ENCODE measurements at places on chromosomes 7 and 10.

DNA sequence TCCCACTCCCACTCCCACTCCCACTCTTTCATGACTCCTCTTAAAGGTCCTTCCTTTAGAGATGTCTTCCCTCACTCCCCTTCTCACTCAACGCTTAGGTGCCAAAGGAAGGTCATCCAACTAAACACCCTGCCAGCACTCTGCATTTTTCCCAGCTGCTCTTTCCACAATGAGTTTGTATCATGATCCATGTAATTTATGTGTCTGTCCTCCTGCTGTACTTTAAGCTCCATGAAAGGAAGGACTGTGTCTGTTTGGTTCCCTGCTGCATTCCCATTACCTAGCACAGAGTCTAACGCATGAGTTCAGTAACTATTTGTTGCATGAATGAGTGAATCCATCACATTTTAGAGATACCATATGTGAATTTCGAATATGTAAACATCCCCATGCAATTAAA is 252.7 kb downstream of the KIF20B start:
- DNase-seq: no peak

GRCh38 chr10:8403711-8404371 is 349.4 kb downstream of the GATA3 start:
- DNase-seq: no peak

GRCh38 chr7:139720705-139721231 is 57.0 kb downstream of the HIPK2 start:
- DNase-seq: no peak

- no peak for DNase-seq
These were observed 30.8 kb upstream of the SAR1A start for GRCh38 chr10:70201105-70201504.

DNA sequence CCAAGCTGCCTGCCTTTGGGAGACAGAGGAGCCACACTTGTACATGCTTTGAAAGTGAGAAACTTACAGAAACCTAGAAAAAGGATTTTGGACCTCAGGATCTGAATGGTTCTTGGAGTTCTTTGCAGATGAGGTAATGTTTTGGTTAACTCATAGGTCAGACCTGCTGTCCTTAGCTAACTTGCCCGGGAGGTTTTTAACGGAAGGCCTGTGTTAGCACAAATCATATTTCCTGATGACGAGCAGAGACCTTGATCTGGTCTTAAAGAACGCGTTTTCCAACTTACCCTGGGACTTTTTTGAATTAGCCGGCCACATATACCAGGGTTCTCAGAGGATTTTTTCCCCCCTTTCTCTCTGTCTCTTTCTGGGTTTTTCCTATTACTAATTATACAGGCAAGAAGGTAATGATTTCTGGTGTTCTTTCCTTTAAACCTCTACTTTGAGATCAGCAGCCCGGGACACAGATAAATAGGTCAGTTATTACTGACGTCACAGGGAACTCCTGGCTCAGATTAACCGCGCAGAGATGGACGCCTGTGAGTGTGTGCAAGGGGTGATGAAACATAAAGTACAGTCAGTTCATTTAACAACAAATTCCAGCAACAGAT is 101.7 kb upstream of the KLF6 start:
- no peak for DNase-seq

DNA sequence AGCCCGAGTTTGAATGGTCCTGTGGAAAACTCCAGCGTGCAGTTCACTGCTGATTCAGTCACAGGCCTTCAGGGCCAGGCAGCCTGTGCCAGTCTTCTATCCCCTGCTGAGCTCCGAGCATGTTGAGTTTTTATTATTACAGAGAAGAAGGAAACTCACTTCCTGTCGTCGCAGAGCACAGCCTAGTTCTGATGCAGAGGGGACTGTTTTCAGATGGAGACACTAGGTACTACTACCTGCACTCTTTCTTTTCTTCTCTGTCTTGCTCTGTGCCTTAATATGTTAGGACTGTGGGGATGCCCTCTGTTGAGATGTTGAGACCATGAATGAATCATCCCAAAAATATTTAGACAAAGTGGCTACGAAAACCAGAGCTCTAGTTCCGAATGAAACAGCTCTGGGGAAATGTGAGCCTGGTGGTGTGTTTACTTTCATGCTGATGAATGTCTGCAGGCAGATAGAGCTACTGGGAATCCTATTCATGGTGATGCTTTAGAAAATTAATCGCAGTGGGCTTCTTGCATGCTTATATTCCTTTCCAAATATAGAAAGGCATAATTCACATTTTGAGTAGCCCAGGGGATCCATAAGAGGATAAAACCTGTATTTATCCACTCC is 29.6 kb downstream of the CASP7 start:
- DNase-seq: no peak

DNA sequence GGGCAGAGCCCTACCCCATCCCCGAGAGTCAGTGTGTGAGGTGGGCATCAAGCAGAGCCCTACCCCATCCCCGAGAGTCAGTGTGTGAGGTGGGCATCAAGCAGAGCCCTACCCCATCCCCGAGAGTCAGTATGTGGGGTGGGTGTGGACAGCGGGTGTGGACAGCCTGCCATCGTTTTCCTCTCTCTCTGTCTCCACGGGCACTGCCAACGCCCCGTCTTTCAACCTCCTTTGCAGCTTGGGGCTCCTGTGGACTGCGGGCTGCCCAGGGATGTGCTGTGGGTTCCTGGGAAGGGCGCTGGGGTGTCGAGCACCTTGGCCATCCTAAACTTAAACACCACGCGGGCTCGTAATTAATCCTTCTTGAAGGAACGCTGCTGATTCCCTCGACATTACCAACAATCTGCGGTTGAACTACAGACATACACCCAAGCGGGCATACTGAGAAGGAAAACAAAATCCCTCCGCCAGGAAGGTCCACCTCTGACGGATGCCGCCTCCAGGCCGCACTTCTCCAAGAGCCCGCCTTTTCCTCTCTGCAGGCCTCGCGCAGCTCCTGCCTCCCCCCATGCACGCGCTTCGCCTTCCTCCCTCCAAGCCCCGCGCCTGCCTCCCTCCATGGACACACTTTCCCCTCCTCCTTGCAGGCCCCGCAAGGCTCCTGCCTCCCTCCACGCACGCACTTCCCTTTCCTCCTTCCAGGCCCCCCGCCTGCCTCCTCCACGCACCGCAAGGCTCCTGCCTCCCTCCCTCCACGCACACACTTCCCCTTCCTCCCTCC is 65.1 kb downstream of the ADARB2 start:
- no peak for DNase-seq

- no peak for DNase-seq
These were observed 1.4 kb upstream of the TRIM8 start for GRCh38 chr10:102642736-102643335.

GRCh38 chr10:45096001-45096400 is 95.3 kb downstream of the ZNF22 start:
- DNase-seq: no peak

DNA sequence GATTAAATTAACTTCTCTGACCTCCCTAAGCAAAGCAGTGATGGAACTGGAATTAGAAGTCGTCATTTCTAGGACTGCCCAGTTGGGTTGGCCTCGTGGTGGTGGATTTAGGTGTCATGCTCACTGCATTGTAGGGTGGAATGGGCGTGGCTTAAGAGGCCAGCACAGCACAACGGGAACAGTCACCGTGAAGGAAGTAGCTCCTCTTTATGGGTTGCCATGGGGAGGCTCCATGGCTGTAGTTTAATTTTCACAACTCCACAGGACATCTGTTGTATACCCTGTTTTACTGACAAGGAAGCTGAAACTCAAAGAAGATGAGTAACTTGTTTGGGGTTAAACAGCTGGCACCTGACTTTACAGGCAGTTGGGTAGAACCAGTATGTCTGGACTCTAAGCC is 208.3 kb downstream of the CELF2 start:
- DNase-seq: no peak

- no peak for DNase-seq
These were observed 7.0 kb upstream of the CYP2C18 start for GRCh38 chr10:94676496-94676895.

GRCh38 chr10:63631991-63632390 is 110.8 kb downstream of the REEP3 start:
- DNase-seq: no peak

Data from pons (tissue), 1 donor.